ENCODE measurements at places on chromosomes 1 and 21. TPM values are rescaled to one million over a fixed set of nuclear protein-coding genes. Genes with fewer than 3 reads are reported as not detected.
A peak's percentile ranks its signal among the peaks of the same experiment; 100 is the strongest.

DNA sequence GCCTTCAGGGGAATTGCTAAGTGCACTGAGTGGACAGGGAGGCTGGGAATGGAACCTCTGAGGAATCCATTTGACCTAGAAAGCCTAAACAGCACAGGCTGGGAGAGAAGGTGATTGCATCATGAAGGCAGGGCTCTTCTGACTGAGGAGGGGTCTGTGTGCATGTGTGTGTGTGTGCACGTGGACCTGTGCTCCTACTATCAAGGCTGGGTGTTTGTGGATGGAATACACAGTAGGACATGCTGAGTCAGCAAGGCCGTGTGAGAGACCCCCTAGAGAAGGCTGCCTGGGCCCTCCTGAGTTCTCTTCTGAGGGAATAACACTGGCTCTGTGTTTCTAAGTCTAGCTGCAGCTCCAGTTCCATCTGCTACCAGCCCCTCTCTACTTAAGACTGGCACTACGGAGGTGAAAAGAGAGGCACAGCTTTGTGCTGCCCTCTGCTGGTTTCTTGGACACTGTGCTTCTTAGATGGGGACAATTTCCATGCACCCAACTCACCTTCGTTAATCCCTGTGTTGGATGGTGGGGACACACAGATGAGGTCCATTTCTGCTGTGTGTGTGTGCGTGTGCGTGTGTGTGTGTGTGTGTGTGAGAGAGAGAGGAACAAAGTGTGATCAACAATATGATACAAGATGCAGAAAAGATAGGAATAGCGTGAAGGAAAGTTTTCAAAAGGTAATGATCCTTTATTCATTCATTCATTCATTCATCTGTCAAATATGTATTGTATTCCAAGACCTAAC, 6.2 kb upstream of the EFCAB14 start:
- DNase-seq, result peak; percentile 86

DNA sequence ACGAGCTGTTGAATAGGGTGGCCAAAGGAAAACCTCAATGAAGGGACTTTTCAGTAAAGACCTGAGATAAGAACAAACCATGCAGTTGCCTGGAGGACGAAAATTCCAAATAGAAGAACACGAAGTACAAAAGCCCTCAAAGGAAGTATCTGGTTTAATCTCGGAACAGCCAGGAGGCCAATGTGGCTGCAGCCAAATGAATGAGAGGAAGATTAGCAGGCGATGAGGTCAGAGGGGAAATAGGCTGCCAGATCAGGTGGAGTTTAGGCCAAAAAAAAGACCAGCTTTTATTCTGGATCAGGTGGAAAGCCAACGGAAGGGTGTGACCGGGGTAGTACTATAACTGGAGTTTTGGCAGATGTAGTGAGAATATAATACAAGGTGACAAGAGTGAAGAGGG, 43.7 kb downstream of the SRSF11 start:
- no peak for DNase-seq

PROK1 gene
- total RNA-seq, result not detected

ATF3 gene
- total RNA-seq, result 12.9 TPM

S100A7A gene
- total RNA-seq, result not detected

DNA sequence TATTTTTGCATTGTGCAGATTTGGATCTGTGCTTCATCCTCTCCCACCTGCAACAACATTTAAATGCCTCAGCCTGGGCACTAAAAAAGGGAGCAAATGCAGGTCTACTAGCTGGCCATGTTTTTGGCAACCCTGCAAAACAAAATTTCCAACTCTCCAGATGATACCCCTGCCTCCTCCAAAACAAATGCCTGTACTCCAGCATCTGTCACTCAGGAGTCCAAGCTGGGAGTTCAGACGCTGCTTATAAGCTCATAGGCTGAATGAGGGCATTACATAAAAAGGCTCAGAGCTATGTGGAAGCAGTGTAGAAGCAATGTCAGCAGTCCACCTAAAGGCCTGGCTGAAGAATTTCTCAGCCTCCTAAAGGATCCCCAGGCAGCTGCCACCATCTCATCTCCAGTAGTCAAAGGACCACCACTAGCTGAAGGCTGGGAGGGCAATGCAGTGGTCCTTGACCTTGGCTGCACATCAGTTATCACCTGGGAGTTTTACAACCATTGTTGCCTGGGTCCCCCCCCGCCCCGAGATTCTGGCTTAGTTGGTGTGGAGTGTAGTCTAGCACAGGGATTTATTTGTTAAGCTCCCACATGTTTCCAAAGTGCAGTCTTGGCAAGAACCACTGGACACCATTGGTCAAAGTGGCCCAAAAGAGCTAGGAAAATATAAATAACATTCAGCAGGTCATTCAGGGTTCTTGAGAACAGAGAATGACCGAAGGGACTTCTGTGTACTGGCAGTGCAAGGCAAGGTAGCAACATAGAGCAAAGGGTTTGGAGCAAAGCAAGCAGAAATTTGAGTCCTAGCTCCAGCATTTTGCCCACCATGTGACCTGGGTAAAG, 57.2 kb downstream of the ITPKB start:
- no peak for DNase-seq

DNA sequence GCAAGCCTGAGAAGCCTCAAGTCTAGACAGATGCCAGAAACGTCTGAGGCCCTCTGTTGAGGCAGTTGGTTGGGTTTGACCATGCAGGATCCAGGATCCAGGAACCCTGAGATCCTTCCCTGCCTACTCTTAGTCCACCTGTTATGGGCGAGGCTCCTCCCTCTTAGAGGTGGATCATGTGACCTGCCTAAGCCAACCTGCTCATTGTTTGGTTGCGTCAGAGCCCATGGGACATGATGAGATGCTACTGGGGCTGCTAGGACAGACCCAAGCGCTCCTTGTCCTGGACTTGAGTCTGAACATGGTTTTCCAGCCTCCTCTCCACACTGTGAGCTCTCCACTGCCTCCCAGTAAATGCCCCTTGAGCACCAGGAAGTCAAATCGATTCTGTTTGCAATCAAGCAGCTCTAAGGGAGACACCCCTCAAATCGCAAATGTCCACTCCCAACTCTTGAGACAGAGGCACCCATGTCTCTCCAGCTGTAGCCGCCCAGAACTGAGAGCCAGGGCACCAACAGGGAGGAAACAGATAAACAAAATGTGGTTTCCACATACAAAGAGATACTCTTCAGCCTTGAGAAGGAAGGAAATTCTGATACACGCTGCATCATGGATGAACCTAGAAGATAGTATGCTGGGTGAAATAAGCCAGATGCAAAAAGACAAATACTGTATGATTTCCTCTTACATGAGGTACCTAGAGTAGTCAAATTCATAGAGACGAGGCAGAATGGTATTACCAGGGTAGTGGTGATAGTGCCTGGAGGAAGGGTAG, 31.7 kb upstream of the WNT4 start:
- DNase-seq, result no peak

- DNase-seq, result peak; percentile 30
These were observed 897 bp downstream of the ZYG11B start for GRCh38 chr1:52727114-52727586.

DNA sequence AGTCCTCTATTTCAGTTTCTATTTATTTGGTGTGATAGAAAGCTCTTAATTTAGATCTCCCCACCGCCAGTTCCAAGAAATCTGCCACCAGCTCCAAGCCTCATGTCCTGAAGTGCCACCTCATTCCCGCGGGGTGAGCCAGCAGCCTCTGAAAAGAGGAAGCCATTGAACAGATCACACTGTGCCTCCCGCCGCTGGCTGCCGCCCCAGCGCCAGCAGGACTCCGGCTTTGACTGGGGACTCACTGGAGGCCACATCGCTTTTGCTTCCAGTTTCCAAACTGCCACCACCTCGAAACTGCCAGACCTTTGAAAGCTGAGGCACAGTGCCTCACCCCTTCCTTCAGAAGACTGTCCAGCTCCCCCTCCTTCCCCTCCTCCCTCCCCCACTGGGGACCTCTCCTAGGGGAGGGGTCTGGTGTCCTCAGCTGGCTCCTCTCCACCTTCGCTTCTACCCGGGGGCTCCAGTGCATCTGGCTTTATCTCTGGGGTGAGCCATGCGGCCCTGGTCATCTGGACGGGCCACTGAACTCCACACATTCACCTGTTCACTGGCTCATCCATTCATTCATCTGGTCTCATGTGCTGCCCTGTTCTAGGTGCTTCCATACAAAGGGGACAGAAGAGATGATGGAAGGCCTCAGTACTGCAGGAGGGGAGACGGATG, 58.9 kb downstream of the VPS26C start:
- DNase-seq, result no peak

OR6Y1 gene
- total RNA-seq, result not detected

Measured in fibroblast of villous mesenchyme (primary cell).